ENCODE measurements at places on chromosomes 5 and 9. TPM values are rescaled to one million over a fixed set of nuclear protein-coding genes. Genes with fewer than 3 reads are reported as not detected.

DNA sequence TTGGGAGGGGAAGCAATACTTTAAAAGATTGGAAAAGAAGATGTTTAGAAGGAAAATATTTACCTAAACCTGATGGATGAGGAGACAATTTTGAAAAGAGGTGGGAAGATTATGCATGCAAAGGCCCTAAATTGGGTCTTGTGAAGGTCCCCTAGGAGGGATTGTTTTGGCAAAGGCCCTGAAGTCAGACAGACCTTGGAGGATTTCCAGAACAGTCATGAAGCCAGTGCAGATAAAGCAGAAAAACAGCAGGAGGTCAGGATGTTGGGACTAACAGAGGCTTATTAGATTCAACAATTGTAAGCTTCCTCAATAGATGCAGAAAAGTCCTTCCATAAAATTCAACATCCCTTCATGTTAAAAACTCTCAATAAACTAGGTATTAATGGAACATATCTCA, 361.0 kb upstream of the CDH6 start:
- DNase-seq: no peak

PCDHB11 gene
- total RNA-seq: not detected

DNA sequence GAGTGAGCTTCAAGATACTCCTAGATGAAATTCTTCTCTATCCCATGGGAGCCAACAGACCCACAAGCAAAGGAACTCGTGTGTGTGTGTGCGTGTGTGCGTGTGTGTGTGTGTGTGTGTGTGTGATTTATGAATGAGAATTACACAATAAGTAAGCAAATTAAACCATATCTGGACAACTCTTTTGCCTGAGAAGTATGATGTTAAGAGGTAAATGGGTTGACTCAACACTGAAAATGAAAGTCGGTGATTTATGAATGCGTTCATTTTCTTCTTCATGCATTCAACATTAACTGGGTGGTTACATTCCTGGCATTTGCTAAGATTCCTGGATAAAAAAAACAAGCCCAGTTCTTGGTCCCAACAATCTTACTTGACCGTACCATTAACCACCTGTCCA, 171.3 kb upstream of the ZNF462 start:
- DNase-seq: no peak

DENND4C gene
- total RNA-seq: 20.1 TPM

All from activated naive CD4-positive, alpha-beta T cell treated with anti-CD3 and anti-CD28 coated beads, Interleukin-2, amount 50 U/mL, for 72 hours (primary cell).